ENCODE measurements at places on chromosomes 7 and 10.

DNA sequence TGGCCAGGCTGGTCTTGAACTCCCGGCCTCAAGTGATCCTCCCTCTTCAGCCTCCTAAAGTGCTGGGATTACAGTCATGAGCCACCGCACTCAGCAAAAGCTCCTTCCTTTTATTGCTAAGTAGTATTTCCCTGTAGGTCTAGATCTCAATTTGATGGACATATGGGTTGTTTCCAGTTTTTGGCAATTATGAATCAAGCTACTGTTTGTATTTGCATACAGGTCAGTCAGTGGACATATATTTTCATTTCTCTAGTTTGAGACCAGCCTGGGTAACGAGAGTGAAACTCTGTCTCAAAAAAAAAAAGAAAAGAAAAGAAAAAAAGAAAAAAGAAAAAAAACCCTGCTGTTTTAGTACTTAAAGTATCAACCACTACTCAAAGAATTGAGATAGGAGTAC lies 6.4 kb upstream of the PRKRIP1 start:
- DNase-seq = no peak

- no peak for DNase-seq
Measured at GRCh38 chr7:99617192-99617781, 541 bp downstream of the ZSCAN25 start.

DNA sequence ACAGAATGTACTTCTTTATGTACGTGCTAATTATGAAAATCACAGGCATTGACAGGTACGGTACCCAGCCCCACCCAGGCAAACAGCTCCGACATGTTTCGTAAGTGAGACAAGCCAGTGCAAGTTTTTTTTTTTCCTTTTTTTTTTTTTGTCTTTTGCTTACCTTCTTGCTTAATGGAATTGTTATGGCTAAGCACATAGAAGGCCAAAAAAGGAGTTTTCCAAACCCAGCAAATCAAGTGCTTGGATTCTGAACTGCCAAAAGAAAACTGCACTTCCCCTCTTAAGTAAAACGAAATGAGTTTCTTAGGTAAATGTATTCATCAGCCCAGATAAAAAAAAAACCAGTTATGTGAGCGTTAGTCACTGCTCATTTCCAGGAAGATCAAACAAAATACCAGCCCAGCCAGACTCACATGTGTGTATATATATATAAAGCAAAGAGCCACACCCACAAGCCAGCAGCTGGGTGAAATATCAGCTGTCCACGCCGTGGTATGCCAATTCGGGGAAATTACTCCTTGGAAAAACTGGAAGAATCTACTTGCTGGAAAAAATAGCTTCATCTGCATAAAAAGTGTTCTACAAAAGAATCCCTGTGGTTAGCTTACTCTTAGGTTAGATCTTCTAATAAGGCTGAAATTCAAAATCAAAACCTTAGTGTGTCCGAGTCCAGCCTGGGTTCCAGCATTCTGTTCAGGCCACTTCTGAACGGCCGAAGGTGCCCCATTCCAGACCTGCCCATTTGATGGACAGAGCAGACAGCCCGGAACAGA lies 8.0 kb downstream of the KLF6 start:
- DNase-seq = peak; percentile 77

DNA sequence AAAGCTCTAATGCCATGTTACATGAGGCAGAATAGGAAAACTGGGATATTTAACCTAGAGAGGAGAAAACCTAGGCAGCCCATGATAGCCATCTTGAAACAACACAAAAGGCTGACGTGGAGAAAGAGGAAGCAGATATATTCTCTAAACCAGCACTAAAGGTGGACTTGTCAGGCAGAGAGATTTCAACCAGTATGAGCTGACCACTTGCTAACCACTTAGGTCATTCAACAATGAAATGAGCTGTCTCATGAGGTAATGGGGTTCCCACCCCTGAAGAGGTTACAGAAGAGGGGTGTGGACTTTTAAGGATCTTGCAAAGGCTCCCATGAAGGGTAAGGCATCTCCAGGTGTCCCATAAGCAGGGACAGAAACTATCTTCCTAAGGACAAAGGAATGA lies 26.8 kb upstream of the EGR2 start:
- no peak for DNase-seq

DNA sequence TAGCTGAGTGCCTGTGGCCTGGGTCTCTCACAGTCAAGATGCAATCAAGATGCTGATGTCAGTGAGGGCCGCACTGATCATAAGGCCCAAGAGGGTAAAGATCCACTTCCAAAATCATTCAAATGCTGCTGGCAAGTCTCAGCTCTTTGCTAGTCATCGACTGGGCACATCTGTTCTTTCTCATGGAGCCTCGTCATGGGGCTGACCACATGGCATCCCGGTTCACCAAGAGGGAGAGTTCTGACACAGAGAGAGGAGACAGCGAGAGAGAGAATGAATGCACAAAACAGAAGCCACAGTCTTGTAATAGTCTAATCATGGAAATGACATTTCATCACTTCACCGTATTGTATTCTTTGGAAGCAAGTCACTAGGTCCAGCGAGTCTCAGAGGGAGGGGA lies 1067.5 kb upstream of the C7orf33 start:
- DNase-seq = no peak

DNA sequence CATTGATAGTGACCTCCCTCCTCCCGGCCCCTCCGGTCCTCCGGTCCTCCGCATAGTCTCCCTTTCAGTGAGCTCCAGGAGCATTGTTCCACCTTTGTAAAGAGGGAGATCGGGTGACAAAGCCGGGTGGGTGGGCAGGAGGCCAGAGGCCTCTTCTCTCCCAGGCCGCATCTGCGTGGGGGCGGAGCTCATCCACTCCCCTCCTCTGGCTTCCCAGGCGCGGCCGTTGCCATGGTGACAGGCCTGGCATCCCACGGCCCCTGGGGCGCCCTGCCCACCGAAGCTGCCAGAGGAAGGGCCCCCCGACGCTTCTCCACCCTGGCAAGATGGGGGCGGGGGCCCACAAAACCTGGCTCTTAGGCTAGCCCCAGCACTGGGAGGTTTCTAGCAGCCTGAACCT lies 4.4 kb upstream of the FZD9 start:
- peak; percentile 62 for DNase-seq

DNA sequence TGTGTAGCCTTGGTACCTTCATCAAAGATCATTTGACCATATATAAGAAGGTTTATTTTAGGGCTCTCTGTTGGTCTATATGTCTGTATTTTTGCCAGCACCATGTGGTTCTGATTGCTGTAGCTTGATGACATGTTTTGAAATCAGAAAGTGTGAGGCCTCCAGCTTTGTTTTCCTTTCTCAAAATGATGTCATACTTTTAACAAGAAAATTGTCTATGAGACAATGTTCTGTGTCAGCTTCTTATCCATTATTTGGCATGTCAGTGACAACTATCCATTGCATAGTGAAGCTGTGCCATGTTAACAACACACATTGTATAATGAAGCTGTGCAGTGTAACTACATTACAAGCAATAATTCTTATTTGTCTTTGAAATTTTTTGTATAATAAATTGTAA lies 9.1 kb upstream of the PPP1R9A start:
- no peak for DNase-seq

DNA sequence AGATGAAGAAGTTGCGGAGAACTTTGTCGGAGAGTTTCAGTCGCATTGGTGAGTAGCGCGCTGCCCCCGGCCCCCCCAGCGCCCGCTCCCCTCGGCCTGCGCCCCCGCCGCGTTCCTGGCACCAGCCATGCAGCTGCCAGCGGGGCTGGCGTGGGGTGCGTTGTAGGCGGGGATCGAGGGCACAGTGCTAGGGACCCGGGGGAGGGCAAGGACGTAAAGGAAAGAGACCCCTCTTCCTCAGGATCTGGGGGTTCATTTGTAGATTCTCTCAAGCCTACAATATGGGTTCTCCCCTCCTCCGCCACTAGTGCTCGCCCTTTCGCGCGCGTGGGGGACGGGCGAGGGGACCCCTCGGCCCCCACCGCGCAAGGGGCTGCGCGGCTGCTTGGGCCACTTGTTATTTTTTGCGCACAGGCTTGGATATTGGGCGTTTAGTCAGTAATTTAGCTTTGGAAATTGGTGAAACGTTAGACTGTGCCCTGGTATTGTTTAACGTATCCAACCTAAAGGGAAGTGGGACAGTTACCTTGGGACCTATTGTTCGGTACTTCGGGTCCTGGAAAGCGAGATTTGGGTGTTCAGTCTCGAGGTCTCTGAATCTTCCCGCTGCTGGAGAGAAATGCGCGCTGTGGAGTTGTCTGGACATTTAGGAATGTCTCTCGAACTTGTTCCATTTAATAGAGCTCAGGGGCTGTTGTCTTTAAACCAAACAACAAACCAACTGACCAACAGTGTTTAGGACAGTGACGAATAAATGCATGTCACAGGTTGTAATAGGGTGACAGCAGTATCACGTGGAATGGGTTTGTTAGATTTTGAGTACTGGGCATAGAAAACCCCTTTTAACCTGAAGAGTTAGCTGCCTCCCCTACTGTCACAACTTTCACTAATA lies 796 bp downstream of the CDK14 start:
- DNase-seq = peak; percentile 40

DNA sequence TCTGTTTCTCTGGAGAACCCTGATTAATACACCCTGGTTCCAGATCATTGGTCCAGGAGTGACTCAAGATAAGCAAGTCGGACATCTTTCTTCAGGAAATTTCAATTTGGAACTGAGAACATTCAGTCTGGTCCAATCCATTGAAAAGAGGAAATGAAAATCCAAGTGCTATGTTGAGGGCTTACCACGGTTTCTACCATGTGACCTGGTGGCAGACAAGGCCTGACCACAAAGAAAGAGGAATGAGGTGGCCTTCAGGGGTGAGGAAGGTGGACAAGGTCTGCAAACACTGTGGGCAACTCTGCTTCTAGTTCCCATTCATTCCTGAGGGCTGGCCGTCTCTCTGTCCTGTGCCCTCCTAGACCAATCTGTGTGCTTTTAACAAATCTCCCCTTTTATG lies 149.2 kb upstream of the GHITM start:
- no peak for DNase-seq

DNA sequence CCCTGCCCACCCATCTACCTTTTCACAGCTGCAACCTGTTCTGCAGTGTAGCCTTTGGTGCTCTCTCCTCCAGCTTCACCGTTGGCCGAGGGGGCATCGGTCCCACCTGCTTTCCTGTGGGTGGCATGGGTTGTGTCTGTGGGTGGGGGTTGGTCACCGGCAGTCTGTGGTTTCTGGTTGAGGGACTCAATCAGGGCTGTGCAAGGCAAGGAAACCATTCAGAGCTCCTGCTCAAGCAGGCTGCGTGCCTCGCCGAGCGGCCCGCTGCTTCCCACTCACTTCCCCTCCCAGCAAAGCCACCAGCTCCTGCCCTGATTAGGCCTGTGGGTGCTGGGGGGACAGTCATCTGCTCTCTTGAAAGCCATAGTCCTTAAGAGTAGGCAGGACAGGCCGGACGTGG lies 9.8 kb downstream of the DNAJB12 start:
- DNase-seq = no peak

DNA sequence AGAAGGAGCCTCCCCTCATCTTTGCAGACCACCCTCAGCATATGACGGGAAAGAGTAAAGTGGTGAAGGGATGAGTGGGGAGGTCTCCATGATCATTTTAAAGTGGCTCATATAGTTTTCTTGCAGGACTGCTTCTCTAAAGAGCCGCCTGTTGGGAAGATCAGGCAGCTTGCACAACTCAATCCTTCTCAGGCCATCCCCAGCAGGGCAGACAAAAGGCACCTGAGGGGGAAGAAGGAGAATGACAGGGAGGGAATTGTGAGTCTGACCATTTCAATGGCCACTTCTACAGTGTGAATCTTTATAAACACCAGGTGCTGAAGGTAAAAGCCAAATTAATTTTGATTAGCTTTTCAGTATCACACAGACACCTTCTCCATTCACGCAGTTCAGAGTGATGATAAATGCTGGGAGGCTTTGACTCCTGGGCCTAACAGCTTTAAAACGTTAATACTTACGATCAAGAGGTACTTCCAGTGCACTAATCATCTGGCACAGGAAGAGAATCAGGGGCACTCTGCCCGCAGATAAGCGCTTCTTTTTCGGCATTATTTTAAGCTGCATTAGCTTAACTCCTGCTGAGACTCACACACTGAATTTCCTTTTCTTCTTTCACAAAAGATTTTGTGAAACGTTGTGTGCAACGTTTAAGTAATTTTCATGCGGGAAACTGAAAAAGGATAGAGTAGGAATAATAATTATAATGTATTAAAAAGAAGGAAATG lies 109.5 kb upstream of the LAMB4 start:
- DNase-seq = no peak

DNA sequence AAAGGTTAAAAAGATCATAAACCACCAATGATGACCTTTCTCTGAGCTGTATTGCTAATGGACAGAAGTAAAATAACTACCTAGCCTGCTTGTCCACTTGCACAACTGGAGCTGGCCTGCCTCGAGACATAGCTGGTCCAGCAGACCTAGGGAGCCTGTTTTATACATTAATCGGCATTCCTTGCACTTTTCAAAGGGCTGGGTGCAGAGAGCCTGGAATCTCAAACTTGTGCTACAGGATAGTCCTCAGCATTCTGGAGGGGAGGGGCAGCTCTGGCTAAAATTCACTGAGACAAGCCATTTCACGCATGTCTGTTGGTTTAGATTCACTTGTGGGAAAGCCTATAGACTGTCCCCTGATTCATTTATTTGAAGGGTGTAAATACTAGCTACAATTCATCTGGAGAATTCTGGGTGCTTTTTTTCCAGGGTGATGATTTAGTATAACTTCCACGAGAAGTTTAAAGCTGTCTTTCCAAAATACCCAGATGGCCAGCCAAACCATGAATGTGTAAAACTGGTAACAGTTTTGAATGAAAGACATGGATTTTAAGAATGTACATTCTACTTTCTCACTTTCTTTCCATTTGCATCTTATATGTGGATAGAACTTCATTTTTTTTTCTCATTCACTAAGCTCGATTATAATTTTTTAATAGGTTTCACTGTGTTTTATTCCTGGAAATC lies 389.4 kb downstream of the KCNMA1 start:
- DNase-seq = peak; percentile 19

GRCh38 chr10:70903262-70903921 lies 15.0 kb upstream of the PCBD1 start:
- peak; percentile 71 for DNase-seq

DNA sequence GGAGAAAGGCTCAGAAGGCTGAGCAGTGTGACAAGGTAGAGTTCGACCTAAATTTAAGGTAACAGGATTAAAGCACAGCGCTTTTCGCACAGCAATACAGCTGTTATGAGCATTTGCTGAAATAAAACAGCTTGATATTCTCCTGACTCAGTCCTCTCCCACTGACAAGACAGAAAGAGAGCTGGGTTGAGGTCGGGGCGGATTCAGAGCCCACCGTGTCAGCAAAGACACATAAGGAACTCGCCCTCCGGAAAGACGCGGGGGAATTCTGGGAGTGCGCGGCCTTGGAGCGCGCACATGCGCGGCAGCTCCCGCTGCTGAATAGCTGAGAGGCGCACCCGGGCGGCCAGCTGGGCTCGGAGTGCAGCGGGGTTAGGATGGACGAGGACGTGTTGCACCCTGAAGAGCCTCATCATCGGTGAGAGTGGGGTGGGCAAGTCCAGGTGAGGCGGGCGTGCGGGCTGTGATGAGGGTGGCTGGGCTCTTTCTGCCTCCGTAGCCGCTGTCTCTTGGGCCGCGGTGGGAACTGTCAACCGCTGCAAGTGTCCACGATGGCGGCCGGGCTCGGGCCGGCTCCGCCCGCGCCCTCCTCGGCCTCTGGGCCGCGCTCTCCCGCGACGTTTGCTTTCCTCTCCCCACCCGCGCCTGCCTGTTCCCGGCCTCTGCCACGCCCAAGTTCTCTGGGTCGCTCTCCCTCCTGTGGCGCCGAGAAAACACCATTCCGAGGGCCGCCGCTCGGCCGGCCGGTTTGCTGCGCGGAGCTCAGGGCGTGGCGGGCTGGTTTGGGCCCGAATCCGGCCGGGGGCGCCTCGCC lies 120.6 kb downstream of the LYZL1 start:
- no peak for DNase-seq
